Endothelial cell (in vitro differentiated cells): ENCODE measurements at places on chromosomes 4 and X.

DNA sequence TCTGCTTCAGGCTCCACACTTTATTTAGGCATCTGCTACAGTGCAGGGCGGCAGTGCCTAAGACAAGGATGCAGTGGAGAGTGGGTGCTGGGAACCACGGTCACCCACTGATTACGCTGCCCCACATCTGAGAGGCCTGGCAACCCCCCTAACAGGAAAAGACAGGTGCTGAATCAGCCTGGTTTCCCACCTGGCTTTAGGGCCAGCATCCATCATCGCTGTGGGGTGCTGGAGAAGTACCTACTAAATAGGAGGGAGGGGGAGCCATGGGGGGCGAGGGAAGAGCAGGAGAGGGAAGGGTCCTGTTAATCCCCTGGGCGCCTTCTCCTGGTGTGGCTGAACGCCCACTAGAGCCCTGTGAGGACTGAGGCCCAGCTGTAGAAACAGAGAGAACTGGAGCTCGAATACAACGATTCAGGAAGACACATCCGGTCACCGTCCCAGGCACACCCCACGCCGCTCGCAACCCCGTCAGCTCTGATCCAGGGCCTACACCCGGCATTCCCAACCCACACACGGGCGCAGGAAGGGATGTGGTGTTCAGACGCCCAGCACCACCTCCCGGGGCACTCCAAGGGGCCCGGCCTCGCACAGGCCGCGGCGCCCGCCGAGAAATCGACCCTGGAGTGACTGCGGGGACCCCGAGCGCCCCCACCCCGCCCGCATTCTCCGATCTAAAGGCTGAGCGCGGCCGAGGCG is 554 bp downstream of the DCTD start:
- DNase-seq = peak; percentile 53

DNA sequence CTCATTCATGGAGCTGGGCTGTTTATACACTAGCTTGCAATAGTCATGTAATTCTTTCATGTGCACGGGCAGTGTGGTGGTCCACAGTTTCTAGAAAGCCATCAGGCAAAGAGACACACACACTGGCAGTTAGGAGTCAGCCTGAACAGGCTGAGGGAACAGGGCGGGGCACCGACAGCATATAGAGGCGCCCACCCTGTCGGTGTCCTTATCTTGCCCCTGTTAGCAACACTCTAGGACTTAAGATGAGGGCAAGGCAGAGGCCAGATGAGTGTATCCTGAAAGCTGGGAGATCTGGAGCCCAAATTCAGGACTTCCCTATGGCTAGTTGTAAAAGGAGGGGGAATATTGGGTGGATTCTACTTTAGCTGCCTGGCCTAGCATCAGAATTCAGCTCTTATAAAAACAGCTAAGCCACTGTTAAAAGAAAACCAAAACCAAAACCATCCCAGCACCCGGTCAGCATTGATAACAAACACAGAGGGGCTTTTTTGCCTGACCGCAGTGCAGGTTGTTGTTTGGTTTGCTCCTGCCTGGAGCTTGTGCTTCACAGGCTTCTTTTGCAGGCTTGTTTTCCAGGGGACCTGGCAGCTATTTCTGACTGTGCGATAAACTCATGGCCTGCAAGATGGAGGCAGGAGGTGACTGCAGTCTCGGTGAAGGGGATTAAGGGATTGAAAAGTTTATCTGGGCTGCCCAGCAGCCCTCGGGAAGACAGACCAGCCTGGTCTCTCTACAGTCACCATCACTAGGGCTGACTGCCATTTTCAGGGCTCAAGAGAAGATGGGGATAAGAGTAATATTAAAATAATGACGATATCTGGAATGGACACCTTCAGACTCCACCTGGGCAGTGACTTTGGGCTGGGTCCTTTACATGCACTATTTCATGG is 638.9 kb downstream of the MID1IP1 start:
- DNase-seq = no peak

DNA sequence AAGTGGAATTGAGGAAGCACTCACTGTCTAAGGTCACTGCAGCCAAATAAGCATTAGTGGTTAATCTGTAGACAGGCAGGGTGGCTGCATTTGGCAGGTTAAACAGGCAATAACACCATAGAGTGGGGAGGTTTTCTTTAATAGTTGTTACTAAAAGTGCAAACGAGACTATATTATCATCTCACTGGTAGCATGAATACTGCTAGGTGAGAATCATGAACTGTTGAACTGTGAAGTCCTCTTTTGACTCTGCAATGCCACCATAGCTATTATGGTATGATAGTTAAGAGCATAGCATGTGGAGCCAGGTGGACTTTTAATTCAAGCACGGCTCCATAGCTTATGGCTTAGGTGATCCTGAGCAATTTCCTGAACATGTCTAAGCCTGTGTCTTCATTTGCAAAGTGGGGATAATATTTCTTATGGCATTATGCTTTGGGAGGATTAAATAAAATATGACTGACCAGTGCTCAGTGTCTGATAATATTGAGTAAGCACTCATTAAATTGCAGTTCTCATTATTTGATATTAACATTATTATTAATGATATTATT is 235.6 kb upstream of the HHIP start:
- DNase-seq = no peak

- no peak for DNase-seq
Observed at GRCh38 chr4:123659730-123660129, 263.1 kb downstream of the SPRY1 start.

DNA sequence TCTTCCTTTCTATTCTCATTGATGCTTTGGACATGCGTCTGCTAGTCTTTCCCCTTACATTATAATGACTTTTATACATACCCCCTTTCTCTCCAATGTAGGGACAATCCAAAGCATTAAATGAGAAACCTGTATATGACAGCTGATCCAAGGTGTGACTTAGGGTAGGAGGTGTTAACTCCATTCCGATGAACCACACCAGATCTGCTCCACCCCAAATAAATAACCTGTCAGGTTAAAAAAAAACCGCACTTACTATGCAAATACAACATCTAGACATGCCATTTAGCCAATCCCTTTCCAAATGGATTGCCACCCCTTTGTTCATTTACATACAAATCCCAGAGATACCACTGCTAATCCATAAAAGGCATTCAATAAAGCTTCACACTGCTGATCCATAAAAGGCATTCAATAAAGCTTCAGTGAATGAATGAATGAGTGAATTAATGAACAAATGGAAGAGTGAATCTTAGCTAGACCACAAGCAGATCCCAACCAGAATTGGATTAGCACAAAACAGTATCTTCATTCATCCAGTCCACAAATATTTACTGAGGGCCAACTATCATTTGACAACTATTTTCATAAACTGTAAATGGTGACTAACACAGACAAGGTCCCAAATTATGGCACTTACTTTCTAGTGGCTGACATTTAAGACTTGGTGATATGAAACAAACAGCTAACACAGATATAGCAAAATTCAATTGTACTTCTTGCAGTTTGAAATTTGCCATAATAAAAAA is 158.9 kb upstream of the MAP3K15 start:
- DNase-seq = no peak

GRCh38 chrX:29488919-29489318 is 726.4 kb upstream of the MAGEB2 start:
- no peak for DNase-seq

DNA sequence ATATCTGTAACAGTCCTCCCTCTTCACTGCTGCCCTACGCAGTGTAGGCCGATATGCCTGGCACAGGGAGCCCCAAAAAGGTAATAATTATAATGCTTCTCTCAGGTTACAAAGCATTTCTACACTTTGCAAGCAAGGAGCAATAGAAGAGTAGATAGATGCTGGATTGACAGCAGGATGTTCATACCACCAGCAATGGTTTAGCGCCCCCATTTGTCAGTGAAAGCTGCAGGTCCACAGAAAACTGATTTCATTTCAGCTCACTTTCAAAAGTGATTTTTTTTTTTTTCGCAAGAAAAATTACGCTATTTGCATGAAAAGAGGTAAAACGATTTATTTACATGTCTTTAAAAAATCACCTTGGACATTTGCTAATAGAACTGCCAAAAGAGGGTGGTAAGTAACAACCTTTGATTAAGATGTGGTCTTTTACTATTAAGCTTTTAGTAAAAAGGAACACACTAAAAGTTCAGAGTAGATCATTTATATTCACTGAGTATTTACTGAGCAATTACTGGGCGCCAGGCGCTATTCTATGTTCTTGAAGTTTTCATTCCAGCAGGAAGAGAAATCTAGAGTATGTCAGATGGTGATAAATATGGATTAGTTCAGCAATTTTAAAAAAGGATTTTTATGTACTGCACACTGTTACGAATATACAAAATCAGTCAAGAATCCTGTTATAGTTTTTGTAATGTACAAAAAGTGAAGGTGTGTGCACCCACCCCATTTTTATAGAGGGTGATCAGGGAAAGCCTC is 34.4 kb downstream of the HPF1 start:
- DNase-seq = no peak

DNA sequence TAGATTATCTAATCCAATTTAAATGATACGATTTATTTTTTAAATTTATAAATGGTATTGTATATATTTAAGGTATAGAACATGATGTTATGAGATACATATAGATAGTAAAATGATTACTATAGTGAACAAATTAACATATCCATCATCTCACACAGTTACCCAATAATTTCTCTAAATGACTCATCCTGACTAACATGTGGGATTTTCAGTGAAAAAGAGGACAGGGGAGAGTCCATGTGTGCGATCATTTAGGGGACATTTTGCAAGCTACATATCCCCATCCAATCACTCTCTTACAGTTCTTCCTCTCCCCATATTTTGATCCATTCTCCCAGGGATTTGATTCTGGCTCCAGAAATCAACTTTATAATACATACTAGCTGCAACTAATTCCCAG is 88.2 kb downstream of the ABCB7 start:
- no peak for DNase-seq

DNA sequence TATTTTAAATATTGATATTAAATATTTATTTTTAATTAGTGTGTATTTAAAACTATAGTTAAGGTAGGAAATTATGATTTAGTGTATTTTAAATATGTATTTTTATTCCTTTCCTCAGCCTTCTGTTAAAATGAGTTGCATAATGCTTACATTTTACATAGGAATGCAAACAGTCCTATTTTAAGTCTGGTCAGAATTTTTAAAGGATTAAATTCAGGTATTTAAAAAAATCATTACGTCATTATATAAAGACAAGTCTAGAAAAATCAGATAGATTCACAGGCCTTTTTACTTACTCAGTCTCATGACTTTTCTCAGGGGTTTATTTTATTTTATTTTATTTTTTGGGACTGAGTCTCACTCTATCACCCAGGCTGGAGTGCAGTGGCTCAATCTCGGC is 50.4 kb upstream of the RPA4 start:
- DNase-seq = no peak

GRCh38 chr4:175106301-175106700 is 188.1 kb downstream of the ADAM29 start:
- no peak for DNase-seq

GRCh38 chr4:114811564-114812301 is 213.1 kb downstream of the UGT8 start:
- DNase-seq = no peak

GRCh38 chr4:1218634-1219565 is 30.0 kb downstream of the CTBP1 start:
- DNase-seq = no peak

GRCh38 chrX:101595739-101596419 is 21.9 kb downstream of the ARMCX6 start:
- peak; percentile 54 for DNase-seq

GRCh38 chr4:27316176-27316575 is 455.5 kb downstream of the STIM2 start:
- DNase-seq = no peak

DNA sequence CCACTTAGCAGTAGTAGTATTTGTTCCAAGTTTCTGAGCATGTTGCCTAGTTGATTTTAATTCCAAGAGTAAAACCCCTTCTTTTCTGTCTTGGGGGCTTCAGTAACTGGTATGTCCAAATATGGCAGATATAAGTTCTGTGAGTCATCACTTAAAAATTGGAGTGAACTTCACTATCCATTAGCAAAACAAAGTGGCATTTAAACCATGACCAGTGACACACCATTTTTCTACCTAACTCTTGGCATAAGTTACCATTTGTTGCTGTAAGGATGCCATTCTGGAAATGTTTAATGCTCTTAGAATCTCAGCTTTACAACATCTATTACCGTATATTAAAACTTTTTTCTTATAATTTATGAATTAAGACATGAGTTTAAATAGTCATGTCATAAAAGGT is 102.0 kb downstream of the CBR4 start:
- DNase-seq = no peak

DNA sequence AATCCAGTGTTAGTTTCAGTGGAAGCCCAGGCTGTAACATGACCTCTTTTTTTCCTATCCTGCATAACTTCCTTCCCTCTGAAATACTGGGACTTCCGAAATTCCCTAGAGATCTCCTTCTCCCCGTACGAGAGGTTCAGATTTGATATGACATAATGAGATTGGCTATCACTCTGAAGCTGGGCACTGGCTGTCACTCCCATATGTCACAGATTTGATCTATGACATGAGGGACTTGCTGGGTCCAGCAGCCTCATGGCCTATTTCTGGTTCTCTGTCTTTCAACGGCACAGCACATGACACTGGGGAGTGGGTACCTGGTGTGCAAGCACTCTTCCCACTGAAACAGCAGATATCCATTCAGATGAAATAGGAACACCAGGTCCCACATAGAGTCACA is 36.7 kb downstream of the PF4 start:
- DNase-seq = no peak

DNA sequence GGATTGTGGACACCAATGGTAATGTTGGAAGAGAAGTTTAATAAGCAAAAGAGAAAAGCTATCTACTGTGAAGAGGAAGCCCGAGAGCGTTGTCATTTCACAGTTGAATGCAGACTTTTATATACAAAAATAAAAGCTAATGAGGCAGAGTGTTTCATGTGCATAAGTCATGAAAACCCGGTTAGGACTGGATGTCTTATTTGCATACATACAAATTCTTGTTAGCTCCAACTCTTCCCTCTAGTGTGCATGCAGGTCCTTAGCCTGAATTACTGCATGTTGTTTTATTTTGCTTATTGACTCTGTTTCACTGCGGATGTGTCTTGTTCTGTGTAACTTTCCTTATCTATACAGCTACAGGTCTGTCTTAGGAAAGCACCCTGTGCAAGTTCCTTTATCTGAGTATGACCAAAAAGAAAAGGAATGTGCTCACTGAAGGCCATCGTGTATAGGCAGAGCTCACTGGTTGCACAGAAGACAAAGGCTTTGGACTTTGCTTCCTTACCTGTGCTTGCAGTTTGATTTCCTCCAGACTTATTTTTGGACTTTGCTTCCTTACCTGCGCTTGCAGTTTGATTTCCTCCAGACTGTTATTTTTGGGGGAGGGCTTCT is 25.1 kb upstream of the UGT2B11 start:
- DNase-seq = no peak

- no peak for DNase-seq
Observed at GRCh38 chr4:123104310-123105025, 182.1 kb upstream of the NUDT6 start.
